ENCODE measurements at places on chromosomes 2 and 18.

- no peak for DNase-seq
Observed at GRCh38 chr2:45089554-45090261, 80.5 kb upstream of the SIX2 start.

- no peak for DNase-seq
Observed at GRCh38 chr18:2448565-2449151, 122.6 kb downstream of the METTL4 start.

GRCh38 chr18:68676913-68677312 is 38.0 kb downstream of the TMX3 start:
- peak; percentile 50 for DNase-seq

DNA sequence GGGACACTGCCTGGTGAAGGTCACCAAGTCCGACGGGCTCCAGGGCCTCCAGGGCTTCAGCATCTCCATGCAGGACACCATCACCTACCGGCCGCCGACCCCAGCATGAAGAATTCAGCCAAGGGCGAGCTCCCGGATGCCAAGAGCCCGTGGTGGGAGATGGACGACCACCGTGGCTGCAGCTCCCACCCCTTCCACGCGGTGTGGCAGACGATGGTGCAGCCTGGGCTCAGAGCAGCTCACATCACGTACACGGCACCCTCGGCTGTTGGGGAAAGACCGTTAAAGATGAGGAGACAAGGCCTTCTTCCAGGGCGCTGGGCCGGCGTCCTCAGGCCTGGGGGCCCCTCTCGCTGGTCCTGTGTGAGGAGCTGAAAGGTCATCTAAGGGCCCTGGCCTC is 31.2 kb upstream of the ADNP2 start:
- DNase-seq = no peak

DNA sequence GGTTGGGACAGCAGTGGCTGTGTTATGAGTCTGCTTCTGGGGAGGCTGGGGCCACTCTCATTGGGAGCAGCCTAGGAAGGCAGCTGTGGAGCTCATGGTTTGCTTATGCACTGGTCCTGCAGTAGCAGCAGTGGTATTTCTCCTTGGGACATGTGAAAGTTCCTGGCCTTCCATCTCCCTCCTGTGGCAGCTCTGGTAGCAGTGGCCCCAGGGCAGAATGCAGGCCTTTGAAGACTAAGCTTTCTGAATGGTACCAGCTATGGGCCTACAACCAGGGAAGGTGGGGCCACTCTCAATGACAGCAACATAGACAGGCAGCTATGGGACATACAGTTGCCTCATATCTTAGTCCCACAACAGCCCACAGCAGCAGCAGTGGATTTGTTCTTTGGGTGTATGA is 117.3 kb upstream of the VWC2L start:
- no peak for DNase-seq

DNA sequence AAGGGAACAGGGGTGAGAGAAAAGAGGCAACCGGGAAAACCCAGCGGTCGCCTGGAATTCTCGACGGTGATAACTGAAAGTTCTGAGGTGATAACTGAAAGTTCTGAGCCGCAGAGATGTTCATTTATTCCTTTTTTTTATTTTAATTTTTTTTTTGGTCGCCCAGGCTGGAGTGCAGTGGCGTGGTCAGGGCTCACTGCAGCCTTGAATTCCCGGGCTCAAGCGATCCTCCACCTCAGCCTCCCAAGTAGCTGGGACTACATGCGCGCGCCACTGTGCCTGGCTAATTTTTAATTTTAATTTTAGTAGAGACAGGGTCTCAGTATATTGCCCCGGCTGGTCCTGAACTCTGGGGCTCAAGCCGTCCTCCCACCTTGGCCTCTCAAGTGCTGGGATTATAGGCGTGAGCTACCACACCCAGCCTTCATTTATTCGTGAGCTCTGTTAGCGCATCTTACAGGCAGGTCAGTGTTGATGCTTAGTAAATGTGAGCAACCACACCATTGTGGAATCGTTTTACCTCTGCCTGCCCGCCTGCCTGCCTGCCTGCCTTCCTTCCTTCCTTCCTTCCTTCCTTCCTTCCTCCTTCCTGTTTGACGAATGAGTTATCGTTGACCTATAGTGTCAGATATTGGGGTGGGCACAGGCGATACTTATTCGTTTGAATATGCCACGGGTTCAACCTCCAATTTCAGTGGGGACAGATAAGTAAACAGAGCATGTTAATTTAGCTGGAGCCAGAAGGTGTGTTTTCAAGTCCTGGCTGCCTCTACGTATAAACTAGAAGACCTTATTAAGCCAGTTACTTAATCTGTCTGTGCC is 557 bp upstream of the E2F6 start:
- no peak for DNase-seq

DNA sequence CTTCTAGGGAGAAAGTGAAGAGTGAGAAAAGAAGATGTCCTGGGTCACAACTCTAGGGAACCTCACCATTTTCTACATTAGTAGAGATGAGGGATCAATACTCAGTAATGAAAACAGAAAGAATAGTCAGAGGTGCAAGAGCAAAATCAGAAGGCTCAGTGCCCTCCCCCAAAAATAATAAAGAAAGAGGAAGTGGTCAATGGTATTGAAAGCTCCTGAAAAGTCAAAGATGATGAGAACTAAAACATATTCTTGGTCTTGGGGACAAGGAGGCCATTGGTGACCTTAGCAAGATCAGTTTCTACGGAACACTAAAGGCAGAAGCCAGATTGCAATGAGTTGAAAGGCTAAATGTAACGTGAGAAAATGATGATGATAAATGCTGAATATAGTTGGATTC is 24.5 kb upstream of the MYO1B start:
- DNase-seq = no peak

- DNase-seq = peak; percentile 19
Observed at GRCh38 chr18:51077217-51077616, 47.2 kb downstream of the SMAD4 start.

- peak; percentile 68 for DNase-seq
Observed at GRCh38 chr18:55918444-55918843, 330.5 kb upstream of the TCF4 start.

GRCh38 chr2:239440511-239440959 is 39.7 kb upstream of the HDAC4 start:
- DNase-seq = no peak

GRCh38 chr18:45169610-45170009 is 445.7 kb upstream of the SLC14A2 start:
- peak; percentile 93 for DNase-seq

DNA sequence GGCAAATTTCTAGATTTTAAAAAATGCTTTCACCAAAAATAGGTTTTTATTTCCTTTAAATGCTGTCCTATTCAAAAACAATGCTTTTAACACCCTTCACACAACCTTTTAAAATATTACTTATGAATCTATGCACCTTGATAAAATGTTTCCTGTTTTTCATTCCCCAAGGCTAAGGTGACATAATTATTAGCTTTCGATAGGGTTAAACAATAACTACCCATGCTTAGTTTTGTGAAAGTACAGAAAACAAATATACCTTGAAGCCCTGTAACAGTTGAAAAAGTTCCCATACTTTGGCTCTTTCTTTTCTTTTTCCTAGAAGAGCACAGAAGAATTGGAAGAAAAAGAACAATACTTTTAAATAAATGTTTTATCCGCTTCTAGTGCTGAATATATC is 54.9 kb upstream of the ITPRID2 start:
- no peak for DNase-seq

DNA sequence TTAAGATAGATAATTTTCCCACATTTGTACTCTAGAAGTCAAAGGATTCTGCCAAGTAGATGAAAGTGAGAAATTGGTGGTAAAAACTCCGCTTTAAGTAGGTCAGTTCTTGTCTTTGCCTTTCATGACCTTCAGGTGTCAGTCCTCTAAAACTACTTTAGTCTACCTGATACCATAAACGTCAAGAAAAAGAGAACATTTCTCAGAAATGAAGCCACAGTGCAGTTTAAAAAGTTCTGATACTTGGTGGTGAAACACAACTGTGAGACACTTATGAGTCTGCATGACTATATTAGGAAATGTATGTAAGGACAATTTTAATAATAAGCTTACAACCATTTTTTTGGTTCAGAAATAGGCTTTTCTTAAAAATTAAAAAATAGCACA is 583.3 kb downstream of the SATB2 start:
- peak; percentile 36 for DNase-seq

DNA sequence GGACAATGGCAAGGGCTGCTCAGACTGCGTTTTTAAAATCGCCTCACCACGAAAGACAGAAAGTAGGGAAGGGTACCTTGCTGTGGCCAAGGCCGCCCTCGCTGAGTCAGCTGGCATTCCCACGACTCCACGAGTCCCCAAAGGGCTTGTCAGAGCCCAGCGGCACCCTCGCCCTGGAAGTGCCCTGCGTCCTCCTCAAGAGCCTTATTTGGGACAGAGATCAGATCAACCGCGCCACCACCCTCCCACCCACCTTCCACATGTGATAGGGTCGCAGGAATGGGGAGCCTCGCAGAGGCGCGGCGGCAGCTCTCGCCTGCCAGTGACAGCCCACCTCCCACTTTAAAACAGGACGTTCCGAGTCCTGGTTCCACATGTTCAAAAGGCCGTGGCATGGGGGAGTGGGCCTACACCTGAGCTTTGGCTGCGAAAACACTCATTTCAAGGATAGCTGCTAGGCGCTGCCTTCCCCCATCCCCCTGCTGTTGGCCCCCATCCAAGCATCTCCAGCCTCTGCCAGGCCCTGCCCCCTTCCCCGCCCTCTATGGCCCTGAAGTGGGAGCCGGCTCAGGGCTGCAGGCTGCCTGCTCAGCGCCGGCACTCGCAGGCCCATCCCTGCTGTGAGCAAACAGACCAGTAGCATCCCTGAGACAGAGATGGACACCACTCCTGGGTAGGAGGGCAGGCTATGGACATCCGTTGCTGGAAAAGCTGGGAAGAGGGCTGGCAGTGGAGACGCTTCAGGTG is 38.1 kb upstream of the ARHGEF4 start:
- DNase-seq = peak; percentile 36

DNA sequence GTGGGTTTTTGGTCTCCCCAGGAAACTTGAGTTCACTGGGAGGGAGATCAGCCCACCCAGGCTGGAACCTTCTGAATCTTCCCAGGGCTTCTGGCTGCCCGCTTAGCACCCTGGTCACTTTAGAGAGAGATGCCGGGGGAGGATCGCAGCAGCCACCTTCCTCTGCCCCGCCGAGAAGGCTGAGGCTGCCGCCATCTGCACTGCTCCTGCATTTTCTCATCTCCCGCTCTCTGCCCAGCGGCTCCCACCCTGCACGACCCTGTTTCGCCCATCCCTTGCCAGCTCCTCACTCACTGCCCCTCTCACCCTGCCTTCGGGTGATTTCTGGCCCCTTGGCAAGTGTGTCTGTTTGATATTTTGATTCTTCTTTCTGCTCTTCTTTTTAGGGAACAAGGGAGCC is 82.6 kb upstream of the ATG16L1 start:
- no peak for DNase-seq

GRCh38 chr18:35387152-35387571 is 10.0 kb upstream of the ZNF396 start:
- DNase-seq = peak; percentile 58

GRCh38 chr2:104880076-104880475 is 26.2 kb downstream of the POU3F3 start:
- no peak for DNase-seq

DNA sequence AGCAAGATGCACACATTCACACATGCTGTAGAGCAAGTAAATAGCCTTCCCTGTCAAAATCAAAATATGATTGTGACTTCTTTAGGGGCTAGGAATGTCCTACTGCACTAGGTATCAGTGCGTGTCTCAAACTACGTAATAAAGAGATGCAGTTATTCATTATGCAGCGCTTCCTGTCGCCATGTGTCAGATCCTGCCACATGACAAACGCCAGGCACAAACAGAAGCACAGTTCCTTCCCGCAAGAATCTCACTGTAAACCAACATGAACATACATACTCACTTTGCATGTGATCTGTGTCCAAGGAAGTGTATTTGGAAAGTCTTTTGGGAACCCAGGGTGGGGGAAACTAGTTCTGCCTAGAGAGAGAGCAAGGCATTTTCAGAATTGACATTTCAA is 599.9 kb downstream of the RNF144A start:
- DNase-seq = peak; percentile 32

GRCh38 chr18:6729247-6730091 is at the start of gene ARHGAP28:
Gene ARHGAP28, plus strand, starts transcription at chr18:6729716. Its CDS starts 106 bp downstream, at chr18:6729822.
- peak; percentile 96 for DNase-seq

DNA sequence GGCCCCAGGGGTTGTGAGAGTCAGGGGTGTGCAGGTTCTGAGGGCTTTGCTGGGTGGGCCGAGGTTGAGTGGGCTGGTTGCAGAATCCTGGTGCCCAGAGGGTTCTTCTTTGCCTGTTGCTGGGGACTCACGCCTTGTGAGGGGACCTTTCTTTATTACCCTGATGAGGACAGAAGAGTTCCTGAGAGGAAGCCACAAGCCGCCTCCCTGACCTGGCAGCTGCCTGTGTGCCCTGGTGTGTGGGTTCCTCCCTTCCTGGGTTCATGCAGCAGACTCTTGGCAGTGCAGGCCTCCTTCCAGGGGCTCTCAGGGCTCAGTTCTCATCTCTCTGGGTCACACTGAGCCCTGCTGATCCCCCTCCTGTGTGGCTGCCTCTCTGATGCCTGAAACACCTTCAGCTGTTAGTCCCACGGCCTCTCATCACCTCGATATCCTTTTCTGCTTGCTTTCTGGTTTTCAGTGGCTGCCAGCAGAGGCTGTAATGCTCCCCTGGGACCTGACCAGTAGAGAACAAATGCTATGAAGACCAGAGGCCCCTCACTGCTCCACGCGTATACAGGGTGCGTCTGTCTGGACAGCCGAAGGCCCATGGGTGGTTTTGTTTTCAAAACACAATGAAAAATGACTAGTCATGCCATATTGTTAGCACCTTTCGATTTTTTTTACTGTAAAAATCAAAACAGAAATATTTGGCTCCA is 191.3 kb downstream of the AGAP1 start:
- peak; percentile 22 for DNase-seq

DNA sequence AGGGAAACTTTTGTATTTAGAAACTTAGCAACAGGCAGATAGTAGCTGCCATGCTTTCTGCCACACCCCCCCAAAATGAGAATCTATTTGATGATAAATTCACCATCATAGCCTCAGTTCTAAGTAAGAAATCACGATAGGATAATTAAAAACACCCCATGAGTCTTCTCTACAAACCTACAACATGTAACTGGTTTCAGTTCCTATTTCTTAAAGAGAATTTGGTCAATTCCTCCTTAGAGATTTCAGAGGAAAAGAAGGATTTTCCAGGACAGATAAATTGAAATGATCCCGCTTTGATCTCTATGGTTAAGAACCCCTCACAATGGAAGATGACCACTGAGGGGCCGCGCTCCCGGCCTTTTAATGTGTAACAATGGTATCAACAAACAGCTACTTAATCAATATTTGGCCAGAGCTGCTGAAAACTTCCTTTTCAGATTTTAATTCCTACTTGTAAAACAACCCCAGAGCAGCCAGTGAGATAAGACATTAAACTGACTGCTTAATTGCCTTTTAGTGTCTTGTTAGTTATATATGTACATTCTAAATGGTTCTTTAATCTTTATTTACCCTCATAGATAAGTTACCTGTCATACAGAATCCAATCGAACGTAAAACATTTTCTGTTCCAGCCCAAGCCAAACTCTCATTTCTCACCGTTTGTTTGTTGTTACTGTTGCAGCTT is 10.1 kb downstream of the PAX3 start:
- no peak for DNase-seq

- DNase-seq = no peak
Observed at GRCh38 chr2:112529757-112530156, 12.5 kb upstream of the POLR1B start.

GRCh38 chr2:161420406-161421074 is 4.4 kb downstream of the TBR1 start:
- DNase-seq = no peak

- DNase-seq = peak; percentile 30
Observed at GRCh38 chr2:230052299-230052698, 16.4 kb downstream of the SLC16A14 start.
